Prostate gland (tissue), 2 donors: ENCODE measurements at places on chromosomes 12 and 14.
A peak's percentile ranks its signal among the peaks of the same experiment; 100 is the strongest.

- DNase-seq, result no peak
These were observed 50.2 kb downstream of the KCNK13 start for GRCh38 chr14:90111895-90112534.

DNA sequence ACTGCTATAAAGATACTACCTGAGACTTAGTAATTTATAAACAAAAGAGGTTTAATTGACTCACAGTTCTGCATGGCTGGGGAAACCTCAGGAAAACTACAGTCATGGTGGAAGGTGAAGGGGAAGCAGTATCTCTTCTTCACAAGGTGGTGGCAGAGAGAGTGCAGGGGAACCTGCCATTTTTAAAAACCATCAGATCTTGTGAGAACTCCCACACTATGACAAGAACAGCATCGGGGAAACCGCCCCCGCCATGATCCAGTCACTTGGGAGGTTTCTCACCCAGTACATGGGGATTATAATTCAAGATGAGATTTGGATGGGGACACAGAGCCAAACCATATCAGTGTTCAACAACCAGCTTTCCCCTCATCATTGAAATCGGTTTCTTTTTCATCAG is 49.9 kb downstream of the AEBP2 start:
- DNase-seq, result no peak

- no peak for DNase-seq
These were observed 33.3 kb downstream of the HEATR5A start for GRCh38 chr14:31387091-31387490.

DNA sequence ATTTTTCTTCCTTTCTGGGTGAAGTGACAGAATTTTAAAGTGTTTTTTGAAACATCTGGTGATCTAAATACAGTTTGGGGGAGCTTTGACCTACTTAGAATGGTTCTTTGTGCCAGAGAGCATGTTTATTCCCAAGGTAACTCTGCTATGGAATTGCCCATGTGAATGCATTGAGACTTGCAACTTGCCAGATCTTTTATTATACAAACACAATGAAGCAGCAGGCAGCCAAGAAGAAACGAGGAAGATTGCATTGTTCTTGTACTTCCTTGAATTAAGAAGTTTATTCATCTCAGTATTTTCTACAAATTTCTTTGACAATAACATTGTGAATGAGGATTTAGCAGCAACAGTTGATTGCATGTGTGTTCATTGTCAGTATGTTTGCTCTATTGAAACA is 55.5 kb downstream of the FGD4 start:
- peak; percentile 19 for DNase-seq

GRCh38 chr12:59182191-59182590 is 261.9 kb upstream of the LRIG3 start:
- no peak for DNase-seq

DNA sequence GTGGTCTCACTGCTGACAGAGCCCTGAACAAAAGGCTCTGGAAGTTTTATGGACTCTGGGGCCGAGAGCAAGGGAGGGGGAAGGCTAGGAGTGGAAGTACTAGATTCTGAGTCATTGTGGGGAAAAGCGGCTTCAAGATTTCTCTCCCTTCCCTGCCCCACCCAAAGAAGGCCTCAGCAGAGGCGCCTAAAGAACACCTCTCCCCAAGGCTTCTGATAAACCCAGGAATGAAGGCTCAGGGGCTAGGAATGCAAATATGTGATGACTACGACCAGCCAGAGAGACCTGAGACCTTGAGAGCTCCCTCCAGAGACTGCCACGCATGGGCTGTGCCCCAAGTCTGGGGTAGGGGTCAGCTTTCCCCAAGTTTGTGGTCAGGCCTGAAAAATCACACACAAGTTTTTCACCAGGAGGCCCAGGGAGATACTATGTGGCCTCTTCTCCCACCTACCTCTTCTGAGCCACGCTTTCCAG is 130.7 kb upstream of the HIF1A start:
- DNase-seq, result no peak

- peak; percentile 17 for DNase-seq
These were observed 187.3 kb upstream of the RMST start for GRCh38 chr12:97275256-97275655.

- no peak for DNase-seq
These were observed 237.4 kb upstream of the RGS6 start for GRCh38 chr14:71694591-71695530.

GRCh38 chr12:78671295-78671694 is 193.3 kb upstream of the SYT1 start:
- no peak for DNase-seq

- DNase-seq, result no peak
These were observed 19.0 kb downstream of the TMEM19 start for GRCh38 chr12:71704920-71705319.

DNA sequence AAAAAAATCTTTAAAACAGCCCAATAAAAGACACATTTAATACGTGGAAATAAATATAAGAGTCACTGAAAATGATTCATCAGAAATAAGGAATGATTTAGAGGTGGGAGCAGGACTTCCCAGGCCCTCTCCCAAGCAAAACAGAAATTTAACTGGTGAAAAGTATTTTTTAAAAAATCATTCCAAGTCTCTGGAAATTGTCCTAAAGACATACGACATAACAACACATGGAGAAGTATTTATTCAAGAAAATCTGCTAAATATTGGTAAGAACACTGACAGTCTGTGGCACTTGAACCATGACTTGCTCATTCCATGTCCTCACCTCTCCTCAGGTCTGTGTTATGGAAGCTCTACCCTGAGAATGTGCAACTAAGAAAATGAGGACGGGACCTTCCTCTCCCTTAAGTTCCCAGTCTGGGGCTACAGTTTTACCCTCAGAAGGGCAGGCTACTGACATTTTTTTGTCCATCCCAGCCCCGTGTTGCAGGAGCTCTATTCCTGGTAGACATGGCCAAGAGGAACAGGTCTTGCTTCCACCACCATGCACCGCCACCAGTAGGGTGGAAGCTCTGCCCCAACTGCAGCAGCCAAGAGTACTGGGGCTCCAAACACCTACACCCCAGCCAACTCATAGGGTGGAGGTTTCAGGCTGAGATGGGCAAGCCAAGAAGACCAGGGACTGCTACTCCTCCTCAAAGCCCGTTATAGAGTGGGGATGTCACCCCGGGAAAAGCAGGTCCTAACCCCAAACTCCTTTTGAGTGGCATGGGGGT is 193.0 kb downstream of the CRADD start:
- no peak for DNase-seq

GRCh38 chr12:109702111-109702841 is 11.3 kb upstream of the FAM222A start:
- DNase-seq, result no peak

- no peak for DNase-seq
These were observed 353.4 kb downstream of the ADAMTS20 start for GRCh38 chr12:43198608-43199007.

DNA sequence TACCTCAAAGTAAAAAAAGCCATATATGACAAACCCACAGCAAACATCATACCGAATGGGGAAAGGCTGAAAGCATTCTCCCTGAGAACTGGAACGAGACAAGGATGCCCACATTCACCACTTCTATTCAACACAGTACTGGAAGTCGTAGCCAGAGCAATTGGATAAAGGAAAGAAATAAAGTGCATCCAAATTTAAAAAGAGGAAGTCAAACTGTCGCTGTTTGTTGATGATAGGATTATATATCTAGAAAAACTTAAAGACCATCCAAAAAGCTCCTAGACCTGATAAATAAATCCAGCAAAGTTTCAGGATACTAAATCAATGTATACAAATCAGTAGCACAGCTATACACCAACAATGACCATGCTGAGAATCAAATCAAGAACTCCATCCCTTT is 5.2 kb downstream of the NDUFA12 start:
- no peak for DNase-seq

DNA sequence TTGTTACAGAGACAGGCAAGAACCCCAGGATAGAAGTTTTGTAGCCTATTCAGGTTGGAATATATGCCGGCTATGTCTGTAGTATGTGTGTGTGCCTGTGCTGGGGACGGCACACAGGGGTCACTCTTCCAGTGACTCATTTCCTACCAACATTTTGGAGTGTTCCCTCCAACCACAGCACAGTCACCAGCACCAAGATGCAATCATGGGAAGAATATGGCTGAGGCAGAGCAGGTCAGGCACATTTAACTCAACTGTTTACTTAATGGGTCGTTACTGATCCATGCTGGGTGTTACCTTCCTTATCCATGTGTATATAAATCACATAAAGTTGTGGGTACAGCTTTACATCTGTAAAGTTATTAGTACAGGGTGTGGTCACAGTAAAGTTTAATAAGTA is 178.3 kb downstream of the PRKD1 start:
- no peak for DNase-seq

DNA sequence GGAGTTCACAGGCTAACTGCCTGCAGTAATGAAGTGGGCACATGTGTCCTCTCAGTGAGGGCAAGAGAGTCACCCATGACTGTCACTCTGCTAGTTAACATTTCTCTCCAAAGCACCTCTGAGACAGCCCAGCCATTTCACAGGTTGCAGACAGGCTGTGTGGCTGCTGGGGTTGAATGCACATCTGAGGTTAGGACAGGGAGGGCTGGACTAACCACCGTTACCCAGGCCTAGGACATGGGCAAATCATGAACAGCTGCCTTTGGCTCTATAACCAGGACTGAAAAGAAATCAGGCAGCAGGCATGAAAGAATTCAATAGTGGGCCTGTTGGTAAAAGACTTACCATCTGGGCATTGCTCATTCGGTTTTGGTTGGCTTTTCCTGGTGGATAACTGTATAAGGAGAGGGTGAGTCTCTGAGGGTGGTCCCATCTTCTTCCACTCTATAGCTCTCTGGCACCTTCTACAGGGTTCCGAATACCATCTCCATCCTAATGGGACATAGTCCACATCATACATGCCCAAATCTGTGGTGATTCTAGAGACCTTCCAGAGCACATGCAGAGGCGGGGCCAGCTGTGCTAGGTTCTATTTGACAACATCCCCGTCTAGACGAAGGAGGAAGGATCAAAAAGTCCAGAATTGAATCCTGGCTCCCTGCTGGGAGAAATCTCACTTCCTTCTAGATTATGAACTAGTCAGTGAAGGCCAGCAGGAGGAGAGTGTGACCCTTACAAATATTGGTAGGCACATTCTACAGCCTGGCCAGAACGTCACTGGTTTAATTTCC is 10.8 kb downstream of the CRACR2A start:
- DNase-seq, result no peak

GRCh38 chr14:52012635-52013034 is 23.3 kb downstream of the RTRAF start:
- no peak for DNase-seq

DNA sequence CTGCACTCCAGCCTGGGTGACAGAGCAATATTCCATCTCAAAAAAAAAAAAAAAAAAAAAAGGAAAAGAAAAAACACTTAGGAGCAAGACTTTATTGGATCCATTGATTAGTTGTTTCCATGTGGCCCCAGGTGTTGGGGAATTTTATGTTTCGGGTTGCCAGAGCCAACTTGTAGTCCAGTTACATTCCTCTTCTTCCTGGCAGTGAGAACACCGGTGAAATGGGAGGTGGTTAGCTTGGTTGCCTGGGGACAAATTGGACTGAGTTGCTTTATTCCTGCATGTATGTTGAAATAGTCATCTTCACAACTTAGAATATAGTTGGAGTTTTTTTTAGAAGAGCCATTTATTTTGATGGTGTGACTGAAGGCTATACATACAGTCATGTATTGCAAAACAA is 12.6 kb downstream of the RCOR1 start:
- DNase-seq, result peak; percentile 64

GRCh38 chr12:1908758-1909157 is 9.7 kb downstream of the CACNA2D4 start:
- DNase-seq, result no peak

DNA sequence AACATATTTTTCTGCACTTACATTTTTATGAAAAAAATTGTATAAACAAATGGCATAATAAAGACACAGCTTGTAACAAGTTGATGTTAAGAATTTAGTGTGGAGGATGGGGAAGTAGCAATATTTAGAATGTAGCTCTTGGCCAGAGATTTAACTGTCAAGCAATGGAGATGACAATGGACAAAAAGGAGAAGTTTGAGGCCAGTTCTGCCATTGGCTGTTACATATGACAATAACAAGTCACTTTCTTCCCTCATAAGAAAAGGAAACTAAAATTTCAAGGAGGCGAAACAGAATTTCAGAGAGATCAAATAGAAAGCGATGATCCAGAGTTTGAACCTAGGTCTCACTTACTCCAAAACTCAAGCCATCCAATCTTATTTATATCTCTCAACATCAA is 122.8 kb upstream of the CCDC175 start:
- DNase-seq, result no peak

DNA sequence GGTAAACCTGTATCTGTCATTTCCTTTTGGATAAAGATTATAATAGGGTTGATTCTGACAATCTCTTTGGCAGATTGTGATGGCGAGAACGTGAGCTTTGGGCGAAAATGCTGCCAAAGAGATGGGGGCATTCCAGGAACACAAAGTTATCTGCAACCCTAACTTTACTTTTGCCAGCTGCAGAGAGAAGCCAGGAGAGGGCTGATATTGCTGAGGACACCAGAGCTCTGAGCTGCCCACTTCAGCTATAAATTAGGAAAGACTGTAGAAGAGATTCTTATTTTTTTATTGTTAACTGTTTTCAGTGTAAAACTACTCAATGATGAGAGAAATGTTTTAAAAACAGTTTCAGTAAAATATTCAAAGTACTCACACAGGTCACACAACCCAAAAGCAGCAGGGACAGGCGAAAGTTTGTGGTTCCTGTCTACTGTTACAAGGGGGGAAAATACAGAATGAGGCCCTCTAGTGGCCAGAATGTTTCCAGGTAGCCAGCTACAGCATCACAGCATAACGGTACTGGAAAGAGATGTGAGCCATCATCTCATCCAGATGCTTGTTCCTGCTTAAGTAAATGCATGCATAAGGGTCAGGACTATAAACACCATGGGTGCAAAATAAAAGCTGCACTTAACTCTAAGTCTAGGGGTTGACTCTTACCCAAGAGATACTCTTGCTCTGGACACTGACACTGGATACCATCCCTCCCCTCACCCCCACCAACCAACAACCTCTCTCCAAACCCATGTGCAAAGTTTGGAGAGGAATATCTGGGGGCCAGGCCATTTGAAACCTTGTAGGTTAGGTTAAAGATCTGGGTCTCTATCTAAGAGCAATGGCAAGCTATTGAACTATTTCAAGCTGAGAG is 498.4 kb downstream of the RMST start:
- DNase-seq, result peak; percentile 30

GRCh38 chr12:110037315-110037714 is 11.0 kb downstream of the C12orf76 start:
- DNase-seq, result no peak

- no peak for DNase-seq
These were observed 269.2 kb downstream of the KSR2 start for GRCh38 chr12:117699575-117699974.

- peak; percentile 31 for DNase-seq
These were observed 43.1 kb downstream of the CACNA1C start for GRCh38 chr12:2095878-2096277.

- no peak for DNase-seq
These were observed 9.0 kb upstream of the DCAF4 start for GRCh38 chr14:72917094-72917802.
